ENCODE measurements at places on chromosomes 4 and X.

DNA sequence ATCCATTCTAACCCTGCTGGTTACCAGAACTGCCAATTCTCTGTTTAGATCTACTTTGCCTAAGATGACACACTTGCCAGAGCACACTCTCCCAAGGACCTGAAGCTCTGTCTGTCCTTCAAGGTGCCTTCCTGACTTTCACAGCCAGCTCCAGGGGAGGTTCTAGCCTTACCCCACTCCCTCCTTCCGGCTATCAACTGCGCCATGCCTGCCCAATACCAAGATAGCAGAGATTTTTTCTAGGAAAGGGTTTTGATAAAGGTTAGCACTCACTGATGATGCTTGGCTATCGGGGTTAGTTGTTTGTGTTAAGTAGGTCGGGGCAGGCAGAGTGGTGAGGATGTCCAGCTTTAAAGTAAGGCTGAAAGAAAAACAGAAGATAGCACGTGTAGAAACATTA lies 14.3 kb downstream of the ALPK1 start:
- no peak for DNase-seq

DNA sequence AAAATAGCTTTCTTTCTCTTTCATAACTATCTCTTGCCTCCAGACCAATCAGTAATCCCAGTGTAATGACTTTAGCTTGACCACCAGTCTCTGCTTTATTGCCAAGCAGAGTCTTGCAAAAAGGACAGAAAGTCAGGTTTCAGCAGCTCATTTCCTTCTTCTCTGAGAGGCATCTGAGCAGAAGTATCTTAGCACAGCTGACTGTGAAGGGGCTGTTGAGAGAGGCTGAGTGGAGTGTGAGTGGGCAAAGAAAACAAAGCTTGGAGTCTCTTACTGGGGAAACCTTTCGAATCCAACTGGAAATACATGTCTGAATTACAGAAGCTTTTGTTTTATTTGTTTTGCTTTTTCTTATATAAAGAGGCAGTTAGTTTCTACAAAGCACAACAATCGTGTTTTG lies 170.3 kb upstream of the IGFBP7 start:
- DNase-seq = no peak

- no peak for DNase-seq
Measured at GRCh38 chr4:153427363-153428071, 38.6 kb upstream of the TMEM131L start.

DNA sequence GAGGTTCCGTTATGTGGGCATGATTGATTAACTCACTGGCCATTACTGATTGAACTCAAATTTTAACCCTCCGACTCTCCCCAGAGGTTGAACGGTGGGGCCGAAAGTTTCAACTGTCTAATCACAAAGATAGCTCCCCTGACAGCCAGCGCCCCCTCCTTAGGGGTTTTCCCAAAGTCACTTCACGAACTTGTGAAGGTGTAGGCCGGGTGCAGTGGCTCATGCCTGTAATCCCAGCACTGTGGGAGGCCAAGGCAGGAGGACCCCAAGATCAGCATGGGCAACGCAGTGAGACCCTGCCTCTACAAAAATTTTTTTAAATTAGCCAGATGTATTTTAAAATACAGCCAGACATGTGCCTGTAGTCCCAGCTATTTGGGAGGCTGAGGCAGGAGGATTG lies 39.8 kb upstream of the RBM47 start:
- DNase-seq = no peak

GRCh38 chr4:173990126-173990868 lies 293.2 kb downstream of the FBXO8 start:
- no peak for DNase-seq

DNA sequence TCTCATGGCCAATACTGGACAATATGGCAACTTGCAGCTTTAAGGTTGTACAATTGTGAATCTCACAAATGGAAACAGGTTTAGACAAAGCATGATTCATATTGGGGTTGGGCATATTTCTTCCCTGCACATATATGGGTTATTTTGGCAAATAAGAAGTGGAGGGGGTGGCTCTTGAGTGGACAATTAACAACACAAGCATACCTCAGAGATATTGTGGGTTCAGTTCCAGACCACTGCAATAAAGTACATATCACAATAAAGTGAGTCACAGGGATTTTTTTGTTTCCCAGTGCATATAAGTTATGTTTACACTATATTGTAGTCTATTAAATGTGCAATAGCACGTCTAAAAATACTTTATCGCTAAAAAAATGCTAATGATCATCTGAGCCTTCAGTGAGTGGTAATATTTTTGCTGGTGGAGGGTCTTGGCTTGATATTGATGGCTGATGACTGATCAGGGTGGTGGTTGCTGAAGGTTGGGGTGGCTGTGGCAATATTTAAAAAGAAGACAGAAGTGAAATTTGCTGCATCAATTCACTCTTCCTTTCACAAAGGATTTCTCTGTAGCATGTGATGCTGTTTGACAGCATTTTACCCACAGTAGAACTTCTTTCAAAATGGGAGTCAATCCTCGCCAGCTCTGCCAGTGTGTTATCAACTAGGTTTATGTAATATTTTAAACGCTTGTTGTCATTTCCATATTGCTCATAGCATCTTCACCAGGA lies 50.5 kb upstream of the OGT start:
- no peak for DNase-seq

GRCh38 chr4:107094976-107095375 lies 58.9 kb upstream of the DKK2 start:
- no peak for DNase-seq

DNA sequence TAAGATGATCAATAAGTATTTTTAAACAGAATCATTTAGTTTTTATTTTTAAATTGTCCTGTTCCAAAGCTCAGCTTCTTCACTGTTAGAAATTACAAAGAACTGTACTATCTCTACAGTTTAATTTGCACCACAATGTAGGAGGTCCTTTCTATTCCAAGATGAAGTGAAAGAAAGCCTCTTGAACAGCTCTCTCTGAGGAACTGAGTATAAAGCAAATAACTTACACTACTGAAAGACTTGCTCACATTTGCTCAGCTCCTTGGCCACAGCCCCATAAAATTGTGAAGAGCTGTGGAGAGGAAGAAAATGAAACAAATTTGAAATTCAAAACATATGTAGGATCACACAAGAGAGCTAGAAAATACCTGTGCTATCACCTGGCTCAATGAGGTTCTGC lies 68.6 kb downstream of the ENPEP start:
- no peak for DNase-seq

DNA sequence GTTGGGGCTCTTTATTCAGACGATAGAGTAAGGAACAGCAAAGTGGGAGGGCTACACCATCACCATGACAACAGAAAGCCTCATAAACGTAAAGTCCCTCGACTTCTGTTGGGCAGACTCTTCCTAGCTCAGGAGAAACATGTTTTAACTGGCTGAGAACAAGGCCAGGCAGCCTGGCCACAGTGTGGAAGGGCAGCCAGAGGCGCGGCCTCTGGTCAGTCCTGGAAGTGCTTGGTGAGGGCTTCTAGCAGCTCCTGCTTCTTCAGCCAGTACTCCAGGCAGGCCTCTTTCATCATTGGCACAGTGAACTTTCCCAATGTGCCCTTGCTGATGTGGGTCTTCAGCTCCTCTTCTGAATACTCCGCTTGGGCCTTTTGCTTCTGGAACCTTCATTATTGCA lies 690.9 kb downstream of the PCDH19 start:
- no peak for DNase-seq

GRCh38 chr4:4269331-4269731 lies 20.6 kb downstream of the LYAR start:
- peak; percentile 37 for DNase-seq

- no peak for DNase-seq
Measured at GRCh38 chr4:151887816-151888180, 127.0 kb upstream of the GATB start.

DNA sequence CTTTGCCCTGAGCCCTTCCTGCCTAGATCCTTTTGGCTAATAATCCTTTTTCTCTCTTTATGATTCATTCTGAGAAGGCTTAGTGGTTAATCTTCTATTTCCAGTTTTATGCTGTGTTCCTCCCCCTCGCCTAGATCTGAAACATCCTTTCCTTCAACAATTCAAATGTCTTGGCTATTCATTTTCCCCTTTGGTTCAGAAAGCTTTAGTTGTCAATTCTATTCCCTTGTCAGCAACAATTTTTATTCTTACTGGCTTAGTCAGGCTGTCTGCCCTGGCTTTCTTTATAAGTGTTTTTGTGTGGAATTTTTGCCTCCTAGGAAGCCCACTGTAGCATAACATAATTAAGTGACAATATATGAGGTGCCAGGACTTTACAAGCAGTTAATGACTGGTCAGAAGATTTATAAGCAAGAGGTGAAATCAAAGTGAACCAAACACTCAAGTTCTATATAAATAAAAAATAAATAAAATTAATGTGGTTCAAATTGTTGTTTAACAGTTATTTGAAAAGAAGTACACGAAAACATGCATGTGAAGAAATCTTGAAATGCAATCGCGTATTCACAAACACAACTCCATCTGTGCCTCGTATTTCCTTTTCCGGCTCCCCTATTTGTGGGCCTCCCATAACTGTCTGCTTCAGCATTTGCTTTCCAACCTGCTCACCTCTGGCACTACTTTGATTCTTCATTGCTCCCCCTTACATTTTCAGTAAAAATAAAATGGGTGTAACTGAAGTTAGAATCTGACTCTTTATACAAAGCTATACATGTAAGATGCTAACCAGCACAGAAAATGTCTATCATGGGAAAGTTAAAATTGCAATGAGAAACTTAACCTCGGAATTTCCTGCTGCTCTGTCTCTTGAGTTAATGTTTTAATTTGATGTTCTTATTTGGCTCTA lies 235.4 kb downstream of the SPRY1 start:
- no peak for DNase-seq

DNA sequence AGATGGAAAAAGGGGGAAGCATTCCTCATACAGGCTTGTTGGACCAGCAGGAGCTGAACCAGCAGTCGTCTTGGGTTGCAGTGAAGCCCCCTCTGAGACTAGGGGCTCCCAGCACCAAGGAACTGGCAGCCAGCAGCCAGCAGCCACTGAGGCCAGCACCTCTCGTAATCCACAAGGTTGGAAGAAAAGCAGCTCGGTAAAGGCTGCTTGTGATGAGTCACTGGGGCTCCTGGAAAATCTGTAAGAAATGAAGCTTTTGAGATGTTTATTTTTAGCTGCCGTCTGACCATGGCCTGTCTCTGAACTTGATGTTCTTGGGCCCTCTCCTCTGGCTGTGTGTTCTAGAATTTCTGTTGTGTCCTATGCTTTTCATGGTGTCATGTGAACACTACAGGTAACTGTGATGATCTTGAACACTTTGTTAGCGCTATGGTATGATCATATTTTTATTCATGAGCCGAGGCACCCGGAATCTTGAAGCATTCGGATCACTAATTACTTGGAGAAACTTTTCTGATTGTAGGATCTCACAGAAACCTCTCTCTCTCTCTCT lies 18.6 kb downstream of the CLCN4 start:
- no peak for DNase-seq

- DNase-seq = peak; percentile 30
Measured at GRCh38 chr4:2402048-2402842, 16.2 kb downstream of the ZFYVE28 start.

- no peak for DNase-seq
Measured at GRCh38 chrX:40933132-40933705, 152.0 kb upstream of the USP9X start.

DNA sequence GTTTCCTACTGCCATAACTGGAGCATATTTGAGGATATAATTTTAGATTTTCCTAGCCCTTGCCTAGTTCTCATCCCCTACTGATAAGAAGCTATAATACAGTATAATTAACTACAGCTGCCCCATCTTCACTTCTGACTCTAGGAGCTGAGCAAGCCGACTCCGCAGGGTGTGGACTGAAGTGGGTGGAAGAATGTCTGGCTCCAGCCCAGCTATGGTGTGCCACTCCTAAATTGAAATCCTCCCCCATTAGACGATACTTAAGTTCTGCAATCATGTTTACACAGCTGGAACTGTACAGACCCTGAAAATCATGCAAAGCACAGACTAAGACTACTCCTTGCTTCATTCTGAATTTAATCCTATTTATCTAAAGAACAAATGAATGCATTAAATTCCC lies 93.1 kb downstream of the PCDH19 start:
- DNase-seq = no peak

Measured in activated T-cell treated with anti-CD3 and anti-CD28 coated beads, Interleukin-2, amount 50 U/mL, for 1 hour (primary cell).